Activated CD4-positive, alpha-beta T cell treated with anti-CD3 and anti-CD28 coated beads for 36 hours (primary cell): ENCODE measurements at places on chromosomes 6 and 20. TPM values are rescaled to one million over a fixed set of nuclear protein-coding genes. Genes with fewer than 3 reads are reported as not detected.

- H3K27me3 ChIP-seq: no peaks in the 10 kb centered on the region
- H3K4me3 ChIP-seq: no peak overlapping the region
- H3K4me1 ChIP-seq: peaks cover 20% of the 10 kb centered on the region
- H3K36me3 ChIP-seq: no peaks in the 10 kb centered on the region
Observed at GRCh38 chr6:104682722-104683643, 176.7 kb downstream of the HACE1 start.

DNA sequence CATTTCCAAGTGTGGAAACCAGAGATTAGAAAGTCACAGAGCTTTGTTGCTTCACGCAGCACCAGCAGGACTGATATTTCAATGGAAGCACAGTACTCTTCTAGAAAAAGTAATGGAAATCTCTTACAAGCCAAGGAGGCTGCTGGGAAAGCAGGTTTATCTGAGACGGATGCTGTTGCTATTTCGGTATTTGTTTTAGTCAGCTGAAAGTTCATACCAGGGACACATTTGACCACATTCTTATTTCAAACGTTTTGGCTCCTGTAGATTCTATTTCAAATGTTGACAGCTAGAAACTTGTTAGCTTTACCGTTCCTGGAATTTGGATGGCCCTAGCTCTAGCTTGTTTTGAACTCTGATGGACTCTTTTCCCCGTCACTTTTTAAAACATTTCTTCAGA is 3.7 kb upstream of the TMEM242 start:
- peaks cover 19% of the 10 kb centered on the region for H3K27me3 ChIP-seq
- peaks cover 24% of the 10 kb centered on the region for H3K4me1 ChIP-seq
- no peak overlapping the region for H3K27ac ChIP-seq
- H3K36me3 ChIP-seq: no peaks in the 10 kb centered on the region
- no peak overlapping the region for H3K4me3 ChIP-seq

GRCh38 chr6:42443312-42444060 is 8.2 kb downstream of the TRERF1 start:
- no peaks in the 10 kb centered on the region for H3K27me3 ChIP-seq
- H3K27ac ChIP-seq: peak overlapping the region; percentile 58
- peaks cover 13% of the 10 kb centered on the region for H3K36me3 ChIP-seq

TGM2 gene
- total RNA-seq: 0.04 TPM

LY6G6C gene
- total RNA-seq: not detected

- peaks cover 4% of the 10 kb centered on the region for H3K36me3 ChIP-seq
- H3K27ac ChIP-seq: no peak overlapping the region
- DNase-seq: no peak
- H3K4me1 ChIP-seq: peaks cover 3% of the 10 kb centered on the region
- no peak overlapping the region for H3K4me3 ChIP-seq
- H3K27me3 ChIP-seq: peaks cover 4% of the 10 kb centered on the region
Observed at GRCh38 chr6:149846321-149846720, 17.8 kb downstream of the LRP11 start.

GRCh38 chr6:49464691-49465090 is 1.5 kb downstream of the CENPQ start:
- peaks cover 31% of the 10 kb centered on the region for H3K4me1 ChIP-seq
- H3K27ac ChIP-seq: peak overlapping the region; percentile 61
- no peaks in the 10 kb centered on the region for H3K27me3 ChIP-seq
- DNase-seq: no peak
- H3K4me3 ChIP-seq: peak overlapping the region; percentile 97
- H3K36me3 ChIP-seq: peaks cover 10% of the 10 kb centered on the region

DNA sequence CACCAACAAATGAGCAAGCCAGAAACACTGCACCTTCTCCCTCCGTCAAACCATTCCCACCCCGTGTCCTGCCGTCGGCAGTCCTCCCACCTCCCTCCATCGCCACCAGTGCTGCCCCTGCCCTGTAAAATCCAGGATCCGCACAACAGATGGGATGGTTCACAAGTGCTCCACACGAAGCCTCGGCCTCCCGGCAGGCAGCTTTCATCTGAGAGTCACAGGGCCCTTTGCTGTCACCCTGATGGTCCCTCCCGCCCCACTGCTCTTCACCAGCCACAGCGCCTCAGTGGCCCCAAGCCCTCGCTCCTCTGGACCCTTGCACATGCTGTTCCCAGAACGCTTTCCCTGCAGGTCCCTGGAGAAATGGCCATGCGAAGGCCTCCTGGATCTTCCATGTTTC is 12.1 kb downstream of the SLC4A11 start:
- no peak overlapping the region for H3K27ac ChIP-seq
- H3K4me3 ChIP-seq: no peak overlapping the region
- peaks cover 9% of the 10 kb centered on the region for H3K36me3 ChIP-seq
- peaks cover 14% of the 10 kb centered on the region for H3K4me1 ChIP-seq
- H3K27me3 ChIP-seq: no peaks in the 10 kb centered on the region
- DNase-seq: no peak

DNA sequence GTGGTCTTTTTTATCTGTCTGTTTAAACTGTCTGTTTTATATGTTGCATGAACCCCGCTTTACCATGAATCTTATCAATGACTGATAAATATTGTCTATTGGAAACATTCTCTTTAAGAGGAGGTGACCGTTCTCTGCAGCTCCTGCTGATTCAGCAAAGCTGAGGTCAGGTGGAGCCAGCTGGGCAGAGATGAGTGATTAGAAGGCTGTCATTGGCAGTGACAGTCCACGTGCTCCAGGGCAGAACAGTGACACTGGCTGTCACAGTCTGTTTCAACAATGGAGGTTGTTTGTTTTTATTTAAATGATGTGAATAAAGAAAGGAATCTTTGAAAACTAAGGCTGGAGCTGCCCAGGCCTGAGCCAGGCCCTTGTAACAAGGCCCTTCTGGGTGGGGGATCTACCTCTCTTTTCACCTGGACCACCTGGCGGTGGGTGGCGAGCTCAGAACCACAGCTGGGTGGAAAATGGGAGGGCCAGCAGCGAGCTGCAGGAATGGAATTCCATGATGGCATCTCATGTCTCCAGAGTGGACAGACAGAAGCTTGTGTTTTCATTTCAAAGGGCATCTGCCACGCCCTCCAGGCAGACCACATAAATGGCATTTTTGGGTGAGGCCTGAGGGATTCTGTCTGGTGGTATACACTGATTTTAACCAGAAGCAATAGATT is 12.6 kb downstream of the SYNJ2 start:
- no peak overlapping the region for H3K4me3 ChIP-seq
- DNase-seq: no peak
- no peaks in the 10 kb centered on the region for H3K27me3 ChIP-seq
- H3K27ac ChIP-seq: no peak overlapping the region
- H3K4me1 ChIP-seq: peaks cover 55% of the 10 kb centered on the region

- H3K27ac ChIP-seq: no peak overlapping the region
- DNase-seq: peak; percentile 79
- peak overlapping the region; percentile 53 for H3K4me3 ChIP-seq
Observed at GRCh38 chr20:32966881-32967781, 37.1 kb downstream of the SUN5 start.

BCAS1 gene
- 0.14 TPM for total RNA-seq

DNA sequence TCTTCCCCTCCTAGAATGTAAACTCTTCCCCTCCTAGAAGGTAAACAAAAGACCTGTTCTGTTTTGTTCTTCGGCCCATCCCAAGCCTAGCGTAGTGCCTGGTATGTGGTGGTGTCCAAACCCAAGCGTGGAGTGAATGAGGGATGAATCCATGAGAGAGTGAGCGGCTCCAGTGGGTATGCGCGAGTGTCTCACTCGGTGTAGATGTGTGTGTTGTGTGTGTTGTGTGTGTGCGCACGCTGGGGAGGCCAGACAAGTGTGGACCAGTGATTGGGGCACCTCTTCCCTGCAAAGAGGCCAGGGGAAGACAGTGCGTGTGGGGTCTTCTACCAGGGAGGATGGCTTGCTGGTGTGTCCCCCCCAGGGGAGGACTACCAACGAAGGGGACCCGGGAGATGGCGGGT is 392 bp upstream of the SLC2A10 start:
- DNase-seq: no peak
- H3K27me3 ChIP-seq: peaks cover 59% of the 10 kb centered on the region
- H3K4me3 ChIP-seq: peak overlapping the region; percentile 4
- no peak overlapping the region for H3K27ac ChIP-seq
- no peaks in the 10 kb centered on the region for H3K36me3 ChIP-seq
- peaks cover 11% of the 10 kb centered on the region for H3K4me1 ChIP-seq

AGER gene
- total RNA-seq: 28.0 TPM

TMC2 gene
- not detected for total RNA-seq

GRCh38 chr6:143699430-143699825 is 21.7 kb downstream of the PHACTR2 start:
- no peak overlapping the region for H3K27ac ChIP-seq

- no peaks in the 10 kb centered on the region for H3K36me3 ChIP-seq
- peaks cover 3% of the 10 kb centered on the region for H3K27me3 ChIP-seq
- no peaks in the 10 kb centered on the region for H3K4me1 ChIP-seq
- H3K4me3 ChIP-seq: no peak overlapping the region
- no peak for DNase-seq
- no peak overlapping the region for H3K27ac ChIP-seq
Observed at GRCh38 chr6:169277619-169278018, 24.0 kb upstream of the THBS2 start.

DNA sequence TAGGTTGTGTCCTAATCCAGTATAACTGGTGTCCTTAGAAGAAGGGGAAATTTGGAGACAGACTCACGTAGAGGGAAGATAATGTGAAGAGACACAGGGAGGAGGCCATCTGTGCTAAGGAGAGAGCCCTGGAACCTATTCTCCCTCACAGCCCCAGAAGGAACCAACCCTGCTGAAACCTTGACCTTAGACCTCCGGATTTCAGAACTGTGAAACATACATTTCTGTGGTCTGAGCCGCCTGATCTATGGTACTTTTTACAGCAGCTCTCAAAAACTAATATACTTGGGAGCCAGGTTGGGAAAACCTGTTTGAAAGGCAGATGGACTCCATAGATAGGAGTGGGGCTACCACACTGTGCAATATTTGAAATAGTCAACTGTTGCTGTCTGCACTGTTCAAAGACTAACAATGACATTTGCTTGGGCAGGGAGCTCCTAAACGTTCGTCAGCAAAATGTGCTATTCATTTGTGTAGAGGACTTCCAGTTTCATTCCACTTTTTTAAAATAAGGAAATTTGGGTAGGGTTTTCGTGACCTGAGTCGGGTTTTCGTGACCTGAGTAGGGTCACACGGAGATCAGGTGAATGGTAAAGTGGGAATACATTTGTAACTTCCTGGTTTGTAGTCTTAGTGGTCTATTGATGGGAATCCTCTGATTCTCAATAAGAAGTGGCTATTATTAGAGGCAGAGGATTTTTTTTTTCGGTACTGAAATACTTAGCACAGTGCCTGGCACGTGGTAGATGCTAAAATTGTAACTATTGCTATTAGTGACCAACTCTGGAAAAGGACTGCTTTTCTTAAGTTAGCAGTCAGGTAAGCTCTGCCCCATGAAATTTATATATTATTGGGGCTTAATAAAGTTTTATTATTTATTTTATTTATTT is 11.4 kb downstream of the TAGAP start:
- H3K4me1 ChIP-seq: peaks cover 39% of the 10 kb centered on the region
- H3K27ac ChIP-seq: no peak overlapping the region
- H3K27me3 ChIP-seq: no peaks in the 10 kb centered on the region
- H3K36me3 ChIP-seq: peaks cover 37% of the 10 kb centered on the region

SLC35D3 gene
- not detected for total RNA-seq

GRCh38 chr6:25371037-25371347 is 91.8 kb downstream of the CARMIL1 start:
- DNase-seq: no peak
- peaks cover 4% of the 10 kb centered on the region for H3K36me3 ChIP-seq
- H3K4me3 ChIP-seq: no peak overlapping the region
- H3K27me3 ChIP-seq: no peaks in the 10 kb centered on the region
- H3K4me1 ChIP-seq: peaks cover 62% of the 10 kb centered on the region

DNA sequence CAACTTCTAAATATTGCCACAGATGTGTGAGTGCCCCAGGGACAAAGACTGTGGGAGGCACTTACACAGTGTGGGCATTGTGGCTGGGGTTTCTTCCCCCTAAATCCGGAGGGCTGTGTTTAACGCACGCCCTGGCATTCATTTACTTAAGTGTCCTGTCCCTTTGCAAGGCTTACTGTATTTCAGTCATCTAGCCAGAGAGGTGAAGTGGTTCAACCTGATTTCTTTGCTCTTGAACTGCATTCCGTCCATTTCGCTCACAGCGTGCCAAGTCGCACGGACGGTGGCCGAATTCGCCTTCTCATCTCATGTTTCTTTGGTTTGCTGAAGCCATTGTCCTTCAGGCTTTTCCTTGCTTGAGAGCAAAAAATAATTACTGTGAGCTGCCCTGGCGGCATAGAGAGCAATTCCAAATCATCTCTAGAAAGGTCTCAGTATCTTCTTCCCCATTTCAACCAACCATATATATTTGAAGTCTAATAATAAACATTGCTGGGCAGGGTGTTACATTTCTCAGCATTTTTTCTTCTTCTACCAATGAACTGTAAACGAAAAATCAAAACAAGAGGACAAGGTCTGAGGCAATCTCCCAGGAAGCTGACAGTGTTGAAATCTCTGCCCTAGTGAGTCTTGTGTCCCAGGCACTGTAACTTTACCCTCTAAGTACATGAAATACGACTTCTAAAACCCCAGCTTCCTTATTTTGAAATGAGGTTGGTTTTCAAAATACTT is 16.9 kb downstream of the SYTL3 start:
- H3K4me1 ChIP-seq: peaks cover 20% of the 10 kb centered on the region
- H3K27ac ChIP-seq: no peak overlapping the region
- peaks cover 87% of the 10 kb centered on the region for H3K36me3 ChIP-seq
- DNase-seq: no peak
- no peak overlapping the region for H3K4me3 ChIP-seq
- no peaks in the 10 kb centered on the region for H3K27me3 ChIP-seq

SIGLEC1 gene
- not detected for total RNA-seq

ARID1B gene
- total RNA-seq: 42.2 TPM

CCDC170 gene
- total RNA-seq: not detected

DNA sequence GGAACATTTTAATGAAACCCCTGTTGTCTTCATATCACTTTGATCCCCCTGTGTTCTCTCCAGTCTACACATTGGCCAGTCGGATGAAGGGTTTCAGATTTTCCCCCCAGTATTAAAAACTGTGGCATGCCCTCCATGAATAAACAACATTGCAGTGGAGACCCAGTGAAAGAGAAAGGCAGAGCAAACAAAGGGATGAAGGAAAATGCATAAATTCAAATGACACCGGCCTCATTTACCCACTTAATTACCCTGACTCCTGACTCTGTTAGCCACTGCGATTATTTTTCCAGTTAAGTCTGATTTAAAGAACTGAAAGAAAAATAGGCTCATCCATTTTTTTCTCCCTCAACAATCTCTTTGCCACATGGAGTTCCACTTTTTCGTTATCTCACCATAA is 569.2 kb downstream of the TFAP2B start:
- no peaks in the 10 kb centered on the region for H3K27me3 ChIP-seq
- H3K4me1 ChIP-seq: no peaks in the 10 kb centered on the region
- no peak for DNase-seq

SLCO4A1 gene
- 43.4 TPM for total RNA-seq

GRCh38 chr6:113570641-113571040 is 286.5 kb upstream of the MARCKS start:
- no peak overlapping the region for H3K4me3 ChIP-seq
- no peak for DNase-seq
- H3K27ac ChIP-seq: no peak overlapping the region
- H3K36me3 ChIP-seq: no peaks in the 10 kb centered on the region
- H3K4me1 ChIP-seq: no peaks in the 10 kb centered on the region
- peaks cover 4% of the 10 kb centered on the region for H3K27me3 ChIP-seq

- no peak overlapping the region for H3K27ac ChIP-seq
- H3K4me1 ChIP-seq: no peaks in the 10 kb centered on the region
- DNase-seq: no peak
Observed at GRCh38 chr6:53154794-53155193, 6.2 kb upstream of the GCM1 start.
